Mucosa of descending colon (tissue), 3 donors: ENCODE measurements at places on chromosomes 13 and 19.

GRCh38 chr19:14088634-14089411 is 1.7 kb downstream of the SAMD1 start:
- no peak for DNase-seq

GRCh38 chr13:62583466-62583865 is 1167.8 kb upstream of the PCDH20 start:
- no peak for DNase-seq

DNA sequence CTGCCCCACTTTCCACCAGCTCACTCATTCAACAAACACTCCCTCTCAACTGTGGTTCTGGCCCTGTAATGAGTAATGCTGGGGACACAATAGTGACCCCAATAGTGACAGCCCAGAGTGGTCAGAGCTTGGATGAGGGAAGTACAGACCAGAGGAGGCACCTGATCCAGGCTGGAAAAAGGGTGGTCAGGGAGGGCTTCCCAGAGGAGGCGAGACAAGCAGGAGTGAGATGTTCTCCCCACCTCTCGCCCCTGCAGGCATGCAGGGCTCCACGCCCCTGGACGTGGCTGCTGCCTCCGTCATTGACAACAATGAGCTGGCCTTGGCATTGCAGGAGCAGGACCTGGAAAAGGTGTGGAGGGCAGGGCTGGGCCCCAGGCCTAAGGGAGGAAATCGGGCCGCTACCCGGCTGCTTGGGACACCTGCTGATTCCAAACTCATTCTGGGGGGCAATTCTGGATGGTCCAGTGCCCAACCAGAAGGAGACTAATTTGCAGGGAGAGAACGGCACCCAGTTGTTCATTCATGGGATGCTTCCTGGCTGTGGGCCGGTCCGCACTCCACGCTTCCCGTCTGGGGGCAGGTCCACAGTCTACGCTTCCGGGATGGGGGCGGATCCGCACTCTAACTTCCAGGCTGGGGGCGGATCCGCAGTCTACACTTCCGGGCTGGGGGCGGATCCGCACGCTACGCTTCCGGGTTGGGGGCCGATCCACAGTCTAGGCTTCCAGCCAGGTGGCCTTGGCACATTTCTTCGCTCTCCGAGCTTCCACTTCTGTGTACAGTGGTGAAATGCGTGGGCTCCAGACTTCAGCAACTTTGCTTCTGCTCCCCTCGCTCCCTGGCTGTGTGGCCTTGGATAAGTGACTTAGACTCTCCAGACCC is 63.4 kb downstream of the RYR1 start:
- no peak for DNase-seq

GRCh38 chr19:45539459-45539858 is 32.2 kb downstream of the VASP start:
- DNase-seq: peak; percentile 16

DNA sequence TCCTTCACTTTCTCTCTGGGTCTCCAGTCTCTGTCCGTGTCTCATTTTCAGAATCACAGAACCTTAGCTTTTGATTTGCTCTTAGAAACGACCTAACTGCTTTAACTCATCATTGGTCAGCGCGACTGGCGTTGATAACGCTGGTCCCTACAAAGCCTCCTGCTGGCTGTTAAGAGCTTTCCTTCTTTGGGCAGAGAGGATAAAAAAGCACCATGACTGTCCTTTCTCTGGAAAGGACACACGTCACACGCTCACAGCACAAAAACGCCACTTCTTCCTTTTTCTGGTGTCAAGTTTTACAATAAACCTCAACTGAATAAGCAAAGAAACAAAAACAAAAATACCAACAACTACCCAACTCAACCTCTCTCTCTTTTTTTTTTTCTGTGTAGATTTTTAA is 1.7 kb upstream of the KLK12 start:
- DNase-seq: no peak

- DNase-seq: peak; percentile 88
These were observed 9.8 kb upstream of the ZNF627 start for GRCh38 chr19:11587302-11587974.

- DNase-seq: no peak
These were observed at the start of gene SIGLEC10 for GRCh38 chr19:51417107-51417809. TSS of gene SIGLEC10 (minus strand) at chr19:51417642. CDS start at chr19:51417581, 61 bp downstream.

GRCh38 chr13:83878691-83879430 is 3.4 kb downstream of the SLITRK1 start:
- DNase-seq: peak; percentile 22

DNA sequence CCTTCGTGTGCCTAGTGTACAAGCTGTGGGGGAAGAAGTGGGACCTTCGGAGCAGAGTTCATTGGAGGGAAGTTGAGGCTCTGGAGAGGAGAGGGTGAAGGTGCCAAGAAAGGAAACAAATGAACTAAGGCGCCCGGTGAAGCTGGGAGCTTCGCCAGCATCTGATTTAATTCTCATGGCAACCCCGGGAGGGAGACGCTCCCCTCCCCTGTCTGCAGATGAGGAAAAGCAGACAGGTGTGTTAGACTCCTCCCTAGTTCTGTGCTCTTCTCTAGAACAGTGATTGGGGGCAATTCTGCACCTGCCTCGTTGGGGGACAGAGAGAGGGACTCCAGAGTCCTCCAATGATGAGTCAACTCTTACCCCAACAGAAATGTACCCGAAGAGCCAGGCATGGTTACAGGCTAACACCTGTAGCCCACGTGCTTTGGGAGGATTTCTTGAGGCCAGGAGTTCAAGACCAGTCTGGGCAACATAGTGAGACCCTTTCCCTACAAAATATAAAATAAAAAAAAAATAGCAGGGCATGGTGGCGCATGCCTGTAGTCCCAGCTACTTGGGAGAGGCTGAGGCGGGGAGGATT is 4.2 kb downstream of the SSC5D start:
- DNase-seq: no peak

DNA sequence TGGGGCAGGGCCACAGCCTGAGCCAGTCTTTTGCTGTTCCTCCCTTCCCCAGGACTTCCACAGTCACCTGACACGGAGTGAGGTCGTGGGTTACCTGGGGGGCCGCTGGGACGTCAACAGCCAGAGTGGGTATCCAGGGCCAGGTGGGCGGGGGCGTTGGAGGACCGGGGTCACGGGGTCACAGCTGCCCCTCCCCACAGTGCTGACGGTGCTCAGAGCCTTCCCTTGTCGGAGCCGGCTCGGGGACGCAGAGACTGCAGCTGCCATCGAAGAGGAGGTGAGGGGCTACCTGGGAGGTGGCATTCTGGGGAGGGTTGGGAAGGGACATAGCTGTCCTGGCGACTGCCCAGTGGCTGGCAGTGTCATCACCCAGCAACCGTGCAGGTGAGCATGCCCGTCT is 11.5 kb downstream of the MPND start:
- no peak for DNase-seq

GRCh38 chr19:16525751-16526481 is 16.3 kb downstream of the CHERP start:
- no peak for DNase-seq

GRCh38 chr19:2061495-2062388 is 10.7 kb upstream of the MKNK2 start:
- DNase-seq: peak; percentile 99

- no peak for DNase-seq
These were observed 3.0 kb upstream of the TNNT1 start for GRCh38 chr19:55152017-55152416.

DNA sequence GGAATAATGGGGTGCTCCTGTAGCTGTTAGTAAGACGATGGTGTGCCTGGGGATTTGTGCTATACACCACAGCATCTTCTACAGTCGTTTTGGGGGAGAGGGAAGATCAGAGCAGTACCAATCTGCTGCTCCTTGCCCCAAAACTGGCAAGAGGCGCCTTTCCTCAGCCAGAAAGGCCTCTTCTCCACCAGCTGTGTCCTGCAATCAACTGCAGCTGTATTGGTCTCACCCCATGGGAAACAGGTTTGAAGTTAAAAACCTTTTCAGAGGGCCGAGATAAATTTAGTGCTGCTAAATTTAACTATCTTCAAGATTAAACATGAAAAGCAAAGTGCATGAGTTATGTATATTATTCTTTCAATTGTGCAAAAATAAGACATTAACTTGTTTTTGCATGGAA is 1.2 kb upstream of the RNASEH2B start:
- no peak for DNase-seq

- peak; percentile 85 for DNase-seq
These were observed 10.7 kb downstream of the MARCHF2 start for GRCh38 chr19:8423817-8424223.

GRCh38 chr13:42495751-42496150 is 78.2 kb upstream of the TNFSF11 start:
- DNase-seq: no peak
